HEK293T (cell line): ENCODE measurements at places on chromosomes 2 and 18.

DNA sequence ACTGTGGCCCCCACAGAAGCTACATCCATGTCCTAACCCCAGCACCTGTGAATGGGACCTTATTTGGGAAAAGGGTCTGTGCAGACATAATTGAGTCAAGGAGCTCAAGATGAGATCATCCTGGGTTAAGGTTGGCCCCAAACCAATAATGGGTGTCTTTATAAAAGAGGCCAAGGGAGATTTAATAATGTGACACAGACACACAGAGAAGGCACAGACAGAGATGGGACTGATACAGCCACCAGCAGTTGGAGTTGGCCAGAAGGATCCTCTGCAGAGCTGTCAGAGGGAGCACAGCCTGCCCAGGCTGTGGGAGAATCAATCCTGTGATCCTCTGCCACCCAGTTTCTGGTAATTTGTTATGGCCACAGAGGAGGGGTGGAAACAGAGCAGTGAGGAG is 26.0 kb downstream of the SNORC start:
- no peak for DNase-seq

- no peak for DNase-seq
These were observed 1.3 kb downstream of the ATP5F1A start for GRCh38 chr18:46096651-46097300.

- DNase-seq: no peak
These were observed 56.5 kb upstream of the TTC39C start for GRCh38 chr18:23958036-23958435.

- DNase-seq: no peak
These were observed at the start of gene CAPG for GRCh38 chr2:85409845-85410583. TSS of gene CAPG (minus strand) at chr2:85410366. CDS start at chr2:85402145, 8,221 bp downstream.

- DNase-seq: no peak
These were observed 164.5 kb upstream of the SIX3 start for GRCh38 chr2:44777036-44777435.

- DNase-seq: no peak
These were observed 8.5 kb downstream of the TYW5 start for GRCh38 chr2:199946836-199947235.

DNA sequence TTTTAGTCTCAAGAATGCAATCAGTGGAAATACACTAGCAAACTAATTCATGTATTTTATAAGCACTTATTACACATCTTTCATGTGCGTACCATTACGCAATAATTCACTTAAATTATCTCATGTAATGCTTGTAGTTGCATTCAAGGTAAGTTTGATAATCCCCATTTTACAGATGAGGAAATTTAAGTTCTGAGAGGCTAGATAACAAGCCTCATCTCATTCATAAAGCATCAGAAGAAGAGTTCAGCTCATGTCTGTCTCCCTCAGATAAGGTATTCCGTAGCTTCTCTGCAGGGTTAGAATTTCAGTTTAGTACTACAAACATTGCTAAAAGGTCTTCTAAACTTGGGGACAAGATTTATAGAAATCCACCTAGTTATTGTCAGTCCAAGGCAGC is 47.8 kb downstream of the HNMT start:
- no peak for DNase-seq
